ENCODE measurements at places on chromosomes 6 and 20.

DNA sequence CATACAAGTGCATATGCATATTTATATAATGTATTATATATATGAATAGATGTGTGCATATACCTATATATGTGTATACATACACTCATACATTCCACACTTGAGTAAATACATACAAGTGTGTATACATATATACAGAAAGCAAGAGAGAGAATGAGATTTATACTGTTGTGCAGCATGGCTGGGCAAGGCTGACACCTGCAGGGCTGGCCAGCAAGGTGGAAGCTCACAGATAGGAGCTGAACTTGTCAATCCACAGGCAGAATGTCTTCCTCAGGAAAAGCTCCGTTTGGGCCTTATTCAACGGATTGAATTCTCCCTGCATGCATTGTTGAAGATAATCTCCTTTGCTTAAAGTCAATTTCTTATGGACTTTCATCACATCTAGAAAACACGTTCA lies 256.7 kb downstream of the ZNF217 start:
- DNase-seq: no peak

- no peak for DNase-seq
Observed at GRCh38 chr20:48636301-48636700, 191.5 kb downstream of the PREX1 start.

DNA sequence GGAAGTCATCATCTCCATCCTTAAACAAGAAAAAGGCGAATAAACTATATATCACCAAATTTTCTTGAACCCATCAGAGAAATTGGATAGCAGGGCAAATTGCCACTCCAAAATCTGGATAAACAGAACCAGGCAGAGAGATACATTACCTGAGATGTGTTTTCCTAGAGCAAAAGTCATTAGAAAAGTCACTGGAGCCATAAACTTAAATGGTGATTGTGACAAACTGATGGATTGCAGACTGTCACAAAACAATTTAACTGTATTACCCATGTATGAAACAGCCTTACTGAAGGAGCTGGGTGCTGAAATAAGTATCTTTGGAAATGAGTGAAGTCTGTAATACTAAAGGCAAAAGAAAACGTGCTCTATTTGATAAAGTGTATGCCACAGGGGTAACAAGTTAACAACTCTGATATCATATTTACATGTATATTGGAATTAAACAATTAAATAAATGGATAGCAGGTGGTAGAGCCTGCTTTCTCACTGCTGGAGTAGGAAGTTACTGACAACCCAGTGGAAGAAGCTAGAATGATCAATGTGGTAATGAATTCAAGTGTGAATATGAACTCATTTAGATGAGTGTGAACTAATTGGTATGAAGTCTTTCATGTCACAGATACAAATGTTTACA lies 186.9 kb downstream of the LMBRD1 start:
- DNase-seq: no peak

GRCh38 chr20:39890697-39891096 lies 798.3 kb downstream of the MAFB start:
- no peak for DNase-seq

DNA sequence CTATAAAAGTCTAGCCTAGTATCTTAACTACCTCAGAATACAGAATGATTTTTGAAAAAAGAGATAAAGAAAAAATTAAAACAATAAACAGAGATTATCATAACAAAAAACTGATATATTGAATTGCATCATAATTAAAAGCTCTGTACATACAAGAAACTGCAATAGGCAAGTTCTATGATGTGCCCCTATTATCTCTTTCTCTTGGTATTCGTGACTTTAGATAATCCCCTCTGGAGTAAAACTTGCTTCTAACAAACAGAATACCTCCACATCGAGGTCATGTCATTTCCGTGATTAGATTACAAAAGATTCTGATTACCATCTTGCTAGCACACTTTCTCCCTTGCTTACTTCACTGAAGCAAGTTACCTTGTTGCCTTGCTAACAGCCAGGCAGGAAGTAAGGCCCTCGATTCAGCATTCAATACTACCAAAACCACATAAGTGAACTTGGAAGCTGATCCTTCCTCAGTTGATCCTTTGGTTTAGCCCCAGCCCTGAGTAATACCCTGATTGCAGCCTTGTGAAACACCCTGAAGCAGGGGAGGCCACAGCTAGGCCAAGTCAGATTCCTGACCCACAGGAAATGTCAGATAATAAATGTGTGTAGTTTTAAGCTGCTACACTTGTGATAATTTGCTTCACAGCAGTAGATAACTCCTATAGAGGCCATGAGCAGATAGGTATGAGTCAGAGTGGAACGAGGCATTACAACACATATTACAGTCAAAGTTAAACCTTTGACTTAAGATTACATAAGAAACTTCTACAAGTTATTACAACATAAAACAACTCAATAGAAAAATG lies 53.7 kb upstream of the TMX4 start:
- DNase-seq: no peak

DNA sequence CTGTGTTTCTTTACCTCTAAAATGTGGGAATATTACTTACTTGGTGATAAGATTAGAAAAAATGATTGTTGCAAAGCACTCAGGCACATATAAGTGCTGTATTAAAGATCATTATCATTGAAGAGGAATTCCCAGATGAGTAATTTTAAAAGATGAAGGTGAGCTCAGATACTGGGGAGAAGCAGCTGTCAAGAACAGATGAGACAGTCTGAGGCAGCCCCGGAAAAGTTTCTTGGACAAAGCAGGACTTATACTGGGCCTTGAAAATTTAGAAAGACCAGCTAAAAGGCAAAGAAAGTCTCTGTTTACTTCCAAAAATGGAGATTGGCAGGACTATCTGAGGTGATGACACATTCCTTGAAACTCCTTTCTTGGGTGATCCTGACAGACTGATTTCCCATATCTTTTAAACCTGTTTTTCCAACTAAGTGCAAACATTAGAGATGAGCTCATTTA lies 93.8 kb upstream of the MARCKS start:
- no peak for DNase-seq

DNA sequence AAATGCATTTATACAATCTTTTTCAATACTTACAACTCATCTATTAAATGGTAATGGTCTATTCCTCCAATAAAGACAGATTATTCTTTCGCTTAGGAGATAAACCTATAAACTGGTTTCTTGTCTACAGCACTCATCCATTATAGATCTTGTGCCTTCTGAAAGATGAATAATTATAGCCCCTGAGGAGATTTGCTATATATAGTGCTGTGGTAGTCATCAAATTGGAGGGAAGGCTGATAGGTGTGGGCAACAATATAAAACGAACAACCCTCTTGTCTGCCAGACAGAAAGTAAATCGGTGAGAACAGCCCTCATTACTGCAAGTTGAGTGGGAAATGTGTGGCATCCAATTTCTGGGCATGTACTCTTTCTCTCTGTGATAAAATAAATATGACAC lies 292.5 kb upstream of the CNR1 start:
- no peak for DNase-seq

DNA sequence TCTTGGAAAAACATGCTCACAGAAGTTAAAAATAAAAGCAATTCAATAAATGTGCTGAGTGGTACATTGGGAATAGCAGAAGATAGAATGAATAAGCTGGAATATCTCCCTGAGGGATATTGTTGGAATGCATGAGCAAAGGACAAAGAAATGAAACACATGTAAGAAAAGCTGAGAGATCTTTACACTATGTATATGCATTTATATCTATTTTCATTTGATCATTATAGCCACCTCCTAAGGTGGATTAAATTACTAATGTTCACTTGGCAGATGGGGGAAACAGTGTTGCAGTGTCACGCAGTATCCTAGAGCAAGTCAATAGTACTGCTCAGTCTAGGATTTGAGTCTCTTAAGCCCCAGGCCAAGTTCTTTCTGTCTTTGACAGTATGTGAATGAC lies 542.0 kb upstream of the MARCKS start:
- no peak for DNase-seq

- DNase-seq: no peak
Observed at GRCh38 chr6:119738425-119738824, 388.9 kb upstream of the MAN1A1 start.

GRCh38 chr6:160510976-160511617 lies 153.0 kb downstream of the LPA start:
- no peak for DNase-seq

- no peak for DNase-seq
Observed at GRCh38 chr6:114595591-114595990, 252.8 kb upstream of the HS3ST5 start.

- DNase-seq: no peak
Observed at GRCh38 chr20:20206788-20207187, 154.5 kb downstream of the CFAP61 start.

DNA sequence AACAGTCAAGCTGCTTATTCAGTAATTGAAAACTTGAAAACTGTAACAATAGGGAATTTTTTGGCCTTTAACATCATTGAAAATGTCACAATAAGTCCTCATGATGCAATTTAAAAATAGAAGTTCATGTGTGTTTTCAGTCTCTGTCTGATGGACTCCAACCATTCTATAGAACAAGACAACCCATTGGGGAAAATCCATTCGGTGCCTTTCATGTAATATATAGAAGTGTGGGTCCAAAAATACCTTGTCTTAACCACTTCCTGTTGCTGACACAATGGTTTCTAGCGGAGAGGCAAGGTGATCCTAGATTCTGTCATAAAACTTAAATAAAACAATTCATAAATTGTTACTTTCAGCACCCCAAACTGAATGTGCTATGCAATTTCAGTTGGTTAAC lies 1131.3 kb upstream of the MAP3K7 start:
- no peak for DNase-seq

DNA sequence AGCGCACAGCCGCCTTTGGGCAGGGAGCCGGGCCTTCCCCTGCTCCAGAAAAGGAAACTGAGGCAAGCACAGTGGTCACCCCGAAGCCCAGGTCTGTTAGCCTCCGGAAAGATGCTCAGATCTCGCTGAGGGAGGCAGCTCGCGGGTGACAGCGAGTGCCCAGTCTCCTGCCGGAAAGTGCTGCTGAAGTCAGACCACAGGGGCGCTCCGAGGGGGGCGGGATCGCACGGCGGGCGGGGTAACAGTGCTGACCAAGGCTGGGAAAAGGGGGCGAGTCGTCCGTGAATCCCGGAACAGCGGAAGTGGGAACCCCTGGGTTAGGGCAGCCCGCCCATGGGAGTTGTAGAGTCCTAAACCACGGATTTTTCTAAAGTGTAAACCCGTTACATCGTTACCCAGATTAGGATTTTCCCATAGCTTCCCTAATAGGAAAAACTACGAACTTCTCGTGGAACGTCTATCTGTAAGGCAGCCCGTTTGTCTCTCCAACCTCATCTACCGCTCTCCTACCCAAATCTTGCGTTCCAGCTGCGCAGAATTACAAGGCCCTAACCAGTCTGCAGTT lies 504 bp downstream of the VPS16 start:
- DNase-seq: no peak

DNA sequence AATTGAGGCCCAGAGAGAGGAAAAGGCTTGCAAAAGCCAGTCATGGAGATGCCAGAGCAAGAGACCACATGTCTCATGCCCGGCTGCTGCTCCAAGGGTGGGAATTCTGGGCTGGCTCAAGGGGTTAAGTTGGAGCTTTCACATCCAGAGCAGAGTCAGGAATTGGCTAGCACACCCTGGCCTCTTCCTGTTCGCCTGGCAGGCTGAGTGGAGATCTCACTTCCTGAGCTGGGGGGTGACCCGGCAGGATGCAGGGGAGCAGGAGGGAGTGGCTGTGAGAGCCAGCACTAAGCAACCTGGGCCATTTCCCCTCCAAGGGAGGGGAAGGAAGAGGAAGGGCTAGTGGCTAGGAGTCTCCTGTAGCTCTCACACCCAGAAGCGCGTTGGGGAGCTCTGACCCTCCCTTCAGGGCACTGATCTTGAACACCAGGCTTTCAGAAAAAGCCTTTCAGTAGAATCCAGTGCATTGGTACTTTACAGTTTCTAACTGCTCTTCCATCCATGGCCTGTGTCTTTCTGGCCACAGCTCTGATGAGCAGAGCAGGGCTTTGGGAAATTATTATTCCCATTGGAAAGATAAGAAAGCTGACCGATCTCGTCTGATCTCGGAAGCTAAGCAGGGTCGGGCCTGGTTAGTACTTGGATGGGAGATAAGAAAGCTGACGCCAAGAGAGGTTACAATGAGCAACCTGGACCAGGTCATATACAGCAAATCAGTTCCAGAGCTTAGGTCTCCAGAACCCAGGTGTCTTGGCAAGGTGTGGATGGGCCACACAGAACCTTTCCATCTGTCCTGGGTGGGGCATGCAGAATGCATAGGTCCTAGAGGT lies 2.2 kb upstream of the CCM2L start:
- DNase-seq: no peak

GRCh38 chr6:90080876-90081481 lies 186.7 kb downstream of the GJA10 start:
- DNase-seq: no peak

GRCh38 chr20:571754-572441 lies 28.3 kb upstream of the CSNK2A1 start:
- DNase-seq: no peak

DNA sequence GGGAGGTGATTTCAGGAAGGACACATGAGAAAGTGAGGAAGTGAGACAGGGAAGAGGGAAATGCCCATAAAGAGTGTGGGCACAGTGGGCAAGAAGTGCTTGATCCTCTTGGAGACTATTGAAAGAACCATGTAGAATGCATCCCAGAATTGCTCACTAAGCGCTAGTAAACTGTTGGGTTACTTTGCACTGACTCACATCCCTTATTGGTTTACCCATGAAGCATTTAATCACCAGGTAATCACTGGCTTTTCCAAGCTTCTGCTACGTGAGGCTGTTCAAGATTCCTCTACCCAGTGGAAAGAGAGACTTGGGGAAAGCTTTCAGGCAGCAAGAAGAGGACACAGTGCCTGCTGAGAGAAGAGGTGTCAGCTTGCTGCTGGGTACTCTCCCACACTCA lies 410.0 kb upstream of the JAG1 start:
- DNase-seq: no peak

DNA sequence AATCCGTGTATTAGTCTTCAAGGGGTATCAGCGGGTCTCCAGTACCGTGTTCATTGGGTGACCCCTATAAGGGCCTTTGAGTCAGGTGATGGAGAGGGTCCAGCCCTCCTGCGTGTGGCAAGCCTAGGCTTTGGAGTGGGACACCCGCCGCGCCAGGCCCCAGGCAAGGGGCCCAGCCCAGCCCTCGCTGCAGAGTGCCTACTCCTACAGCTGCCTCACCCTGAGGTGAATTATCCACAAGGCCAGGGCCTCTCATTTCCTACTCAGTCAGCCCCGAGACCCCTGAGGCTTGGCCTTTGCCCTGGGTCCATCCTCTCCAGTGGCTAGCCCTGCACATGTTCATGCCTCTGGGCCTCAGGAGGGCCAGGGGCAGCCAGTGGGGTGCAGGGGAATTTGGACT lies 45.1 kb downstream of the TMEM242 start:
- no peak for DNase-seq

- no peak for DNase-seq
Observed at GRCh38 chr6:44096612-44097011, 30.6 kb downstream of the MRPL14 start.

DNA sequence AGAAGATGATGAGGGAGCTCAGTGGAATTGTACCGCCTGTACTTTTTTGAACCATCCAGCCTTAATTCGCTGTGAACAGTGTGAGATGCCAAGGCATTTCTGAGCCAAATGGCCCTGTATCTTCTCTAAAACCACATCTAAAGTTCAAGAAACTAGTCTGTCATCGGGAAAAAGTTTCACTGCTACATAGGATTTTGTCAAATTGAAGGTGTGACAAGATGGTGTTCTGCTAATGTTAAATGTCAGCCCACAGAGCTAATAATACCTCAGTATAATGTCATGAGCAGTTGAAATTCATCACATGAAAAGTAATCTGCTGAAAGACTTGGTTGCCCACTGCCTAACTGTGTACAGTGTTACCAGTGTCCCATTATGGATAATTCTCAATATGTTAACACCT lies 9.6 kb downstream of the SUMO4 start:
- no peak for DNase-seq

GRCh38 chr6:130624046-130624445 lies 203.2 kb upstream of the SMLR1 start:
- DNase-seq: no peak

- no peak for DNase-seq
Observed at GRCh38 chr6:11692451-11693376, 85.9 kb downstream of the ADTRP start.
